ENCODE measurements at places on chromosomes 6 and 20.

DNA sequence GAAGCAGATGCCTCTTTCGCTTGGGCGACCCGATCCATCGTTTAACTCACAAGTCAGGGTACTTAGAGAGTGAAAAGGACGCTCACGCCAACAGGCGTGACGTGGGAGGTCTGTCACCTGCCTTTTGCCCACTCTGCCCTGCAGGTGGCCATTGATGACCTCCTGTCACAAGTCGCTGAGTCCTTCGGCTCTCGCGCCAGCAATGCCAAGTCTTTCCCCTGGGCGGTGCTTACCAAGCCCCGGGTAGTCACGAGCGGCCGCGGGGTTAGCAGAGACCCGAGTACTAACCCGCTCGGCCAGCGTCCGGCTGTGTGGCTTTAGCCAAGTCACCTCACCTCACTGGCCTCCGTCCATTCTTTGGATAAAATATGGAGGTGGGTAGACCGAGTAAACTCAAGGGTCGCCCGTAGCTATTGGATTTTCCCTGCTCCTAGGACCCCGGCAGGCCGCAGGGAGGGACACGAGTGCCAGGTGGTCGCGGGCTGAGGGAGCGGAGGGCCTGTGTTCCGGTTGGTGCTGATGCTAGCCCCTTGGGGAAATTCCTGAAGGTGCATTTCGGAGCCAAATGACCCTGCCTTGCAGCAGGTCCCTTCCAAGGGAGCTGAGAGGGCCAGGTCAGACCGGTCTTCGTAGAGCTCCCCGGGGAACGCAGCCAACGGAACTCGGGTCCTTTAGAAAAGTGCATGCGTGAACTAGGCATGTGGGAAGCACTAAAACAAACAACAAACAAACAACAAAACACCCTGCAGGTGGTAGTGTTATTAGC, 668 bp downstream of the PKIB start:
- DNase-seq = peak; percentile 60

- no peak for DNase-seq
Measured at GRCh38 chr6:35264550-35265274, 5.2 kb downstream of the ZNF76 start.

- DNase-seq = no peak
Measured at GRCh38 chr6:24749297-24749696, 25.4 kb upstream of the GMNN start.

DNA sequence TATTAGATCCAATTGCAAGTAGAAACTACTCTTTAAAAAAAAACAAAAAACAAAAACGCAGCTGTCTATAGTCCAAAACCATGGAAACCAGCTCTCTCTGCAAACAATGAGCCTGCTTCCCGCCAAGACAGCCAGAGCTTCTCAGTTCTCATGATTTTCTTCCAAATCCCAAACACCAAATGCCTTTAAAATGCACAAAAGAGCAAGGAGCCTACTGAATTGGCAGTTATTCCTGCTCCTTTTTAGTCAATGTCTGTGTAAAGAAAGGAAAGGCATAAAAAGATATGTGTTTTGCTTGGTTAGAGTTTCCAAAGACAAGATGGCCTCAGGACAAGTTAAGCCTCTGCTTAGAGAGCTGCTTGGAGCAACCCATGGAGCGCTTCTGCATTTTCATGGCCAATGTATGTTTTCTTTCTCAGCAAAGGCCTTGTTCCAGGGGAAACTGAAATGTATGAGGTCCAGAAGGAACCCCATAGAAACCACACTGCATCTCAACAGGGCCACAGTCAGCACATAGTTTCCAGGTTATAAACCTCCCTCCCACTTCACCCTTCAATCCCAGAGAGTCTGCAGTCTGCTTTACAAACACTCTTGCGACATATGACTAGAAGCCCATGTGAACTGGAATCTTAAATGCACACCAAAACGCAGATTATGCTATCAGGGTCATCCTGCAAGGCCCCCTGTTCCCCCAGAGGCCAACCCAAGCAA, 209.3 kb upstream of the TAB2 start:
- no peak for DNase-seq

- no peak for DNase-seq
Measured at GRCh38 chr6:87904011-87904410, 143.6 kb upstream of the SPACA1 start.

DNA sequence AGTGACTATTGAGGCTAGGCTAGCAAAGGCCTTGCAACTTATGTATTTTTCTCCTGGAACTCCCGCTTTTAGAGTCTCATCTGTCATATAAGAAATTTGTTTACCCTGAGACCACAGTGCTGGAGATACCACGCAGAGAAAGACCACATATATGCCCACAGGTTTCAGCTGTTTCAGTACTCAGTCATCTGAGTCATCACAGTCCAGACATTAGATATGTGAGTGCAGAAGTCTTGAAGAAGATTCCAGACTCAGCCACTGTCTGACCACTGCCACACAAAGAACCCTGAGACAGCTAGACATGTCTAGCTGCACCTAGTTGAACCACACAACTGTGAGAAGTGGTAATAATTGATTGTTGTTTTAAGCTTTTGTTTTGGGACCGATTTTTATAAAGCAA, 648.3 kb downstream of the EPM2A start:
- no peak for DNase-seq

DNA sequence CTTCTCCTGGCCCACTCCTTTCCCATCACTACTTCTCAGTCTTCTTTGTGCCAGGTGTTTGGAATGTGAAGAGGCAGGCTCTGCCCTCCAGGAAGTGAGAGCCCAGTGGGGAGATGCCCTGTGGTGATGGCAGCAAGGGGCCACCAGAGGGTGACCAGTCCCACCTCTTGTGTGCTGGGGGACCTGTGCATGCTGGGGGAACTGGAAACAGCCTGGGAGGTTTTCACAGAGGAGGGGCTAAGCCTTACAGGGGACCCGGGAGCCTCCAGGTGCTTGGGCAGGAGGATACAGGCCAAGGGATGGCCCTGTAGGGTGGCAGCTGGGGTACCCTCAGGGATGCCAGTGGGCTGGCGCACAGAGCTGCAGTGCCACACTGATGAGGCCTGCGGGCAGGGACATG, 72.3 kb downstream of the RAMACL start:
- no peak for DNase-seq

GRCh38 chr6:81886157-81886556, 133.7 kb upstream of the TENT5A start:
- no peak for DNase-seq

- DNase-seq = no peak
Measured at GRCh38 chr6:128738112-128738511, 144.8 kb upstream of the LAMA2 start.

DNA sequence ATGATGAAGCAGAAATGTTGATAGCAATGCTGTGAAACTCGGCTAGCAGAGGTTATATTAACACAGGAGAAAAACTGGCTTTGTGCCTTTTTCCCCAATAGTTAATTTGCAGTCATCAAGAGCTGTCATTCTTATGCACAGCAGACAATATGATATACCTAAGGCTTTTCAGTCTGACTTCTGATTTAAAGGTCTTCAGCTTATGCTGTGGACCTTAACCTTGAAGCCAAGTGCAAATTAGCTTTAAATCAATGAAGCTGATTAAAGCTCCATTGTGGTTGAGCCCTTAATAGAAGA, 171.6 kb upstream of the ID4 start:
- no peak for DNase-seq

GRCh38 chr6:89542081-89542857, 96.3 kb downstream of the LYRM2 start:
- DNase-seq = no peak

GRCh38 chr20:37299718-37300528, 10.5 kb downstream of the MANBAL start:
- no peak for DNase-seq

DNA sequence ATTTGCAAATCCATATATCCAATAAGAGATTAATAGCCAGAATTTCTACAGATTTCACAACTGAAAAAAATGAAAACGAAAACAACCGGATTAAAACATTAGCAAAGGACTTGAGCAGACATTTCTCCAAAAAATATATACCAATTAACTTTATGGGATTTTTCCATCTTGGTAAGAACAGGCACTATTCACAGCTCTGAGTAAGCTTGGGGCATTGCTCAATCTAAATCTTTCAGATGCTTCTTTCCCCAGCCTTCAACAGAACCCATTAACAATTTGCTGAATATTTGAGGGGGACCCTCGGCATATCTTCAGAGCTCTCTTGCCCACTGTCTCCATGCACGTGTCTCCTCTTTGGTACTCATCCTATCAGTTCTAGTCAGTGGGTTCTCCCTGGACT, 111.7 kb upstream of the CD93 start:
- no peak for DNase-seq

GRCh38 chr20:11716239-11716944, 201.3 kb upstream of the BTBD3 start:
- DNase-seq = peak; percentile 48

DNA sequence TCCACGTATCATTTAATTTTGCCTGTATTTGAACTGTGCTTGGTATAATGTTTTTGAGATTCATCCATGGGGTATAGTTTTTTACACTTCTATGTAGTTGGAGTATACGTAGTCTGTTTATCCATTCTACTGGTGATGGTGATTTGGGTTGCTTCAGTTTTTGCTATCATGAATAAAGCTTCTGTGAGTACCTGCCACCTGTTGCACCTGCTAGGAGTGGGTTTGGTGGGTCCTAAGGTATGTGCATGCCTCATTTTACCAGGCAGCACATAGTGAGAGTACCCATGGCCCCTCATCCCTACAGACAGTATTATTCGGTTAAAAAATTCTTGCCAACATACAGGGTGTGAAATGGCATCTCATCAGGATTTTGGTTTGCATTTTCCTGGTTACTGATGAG, 92.9 kb downstream of the DNAH8 start:
- DNase-seq = no peak

GRCh38 chr6:42197555-42198362, 3.0 kb upstream of the GUCA1B start:
- DNase-seq = no peak

- no peak for DNase-seq
Measured at GRCh38 chr6:9521152-9521530, 893.7 kb downstream of the TFAP2A start.

DNA sequence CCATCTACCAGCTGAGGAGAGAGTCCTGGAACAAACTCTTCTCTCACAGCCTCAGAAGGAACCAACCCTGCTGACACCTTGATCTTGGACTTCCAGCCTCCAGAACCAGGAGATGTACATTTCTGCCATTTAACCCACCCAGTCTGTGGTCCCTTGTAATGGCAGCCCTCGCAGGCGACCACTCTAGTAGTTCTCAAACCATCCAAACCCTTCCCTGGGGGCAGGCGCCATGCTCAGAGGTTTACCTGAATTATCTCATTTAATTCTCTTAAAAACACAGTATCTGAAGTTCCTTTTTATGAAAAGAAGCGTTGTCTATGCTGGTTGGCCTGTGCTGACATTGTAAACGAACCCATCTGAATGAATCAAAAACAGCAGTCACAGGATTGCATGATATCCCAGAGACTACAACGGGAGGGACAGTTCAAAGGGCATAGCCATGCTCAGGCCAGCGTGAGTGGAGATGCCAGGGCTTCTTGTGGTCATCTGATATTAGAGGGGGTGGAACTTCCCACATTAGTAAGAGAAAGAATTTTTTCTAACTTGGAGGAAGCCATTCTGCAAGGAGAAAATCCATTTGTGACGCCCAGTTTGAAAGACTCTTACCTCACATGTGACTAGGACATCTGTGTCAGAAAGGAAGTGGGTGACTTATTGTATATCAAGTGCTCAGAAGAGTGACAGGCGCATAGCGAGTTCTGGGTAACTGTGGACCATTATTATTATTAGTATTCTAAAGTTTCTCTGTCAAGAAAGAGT, 17.2 kb upstream of the TAGAP start:
- DNase-seq = no peak

DNA sequence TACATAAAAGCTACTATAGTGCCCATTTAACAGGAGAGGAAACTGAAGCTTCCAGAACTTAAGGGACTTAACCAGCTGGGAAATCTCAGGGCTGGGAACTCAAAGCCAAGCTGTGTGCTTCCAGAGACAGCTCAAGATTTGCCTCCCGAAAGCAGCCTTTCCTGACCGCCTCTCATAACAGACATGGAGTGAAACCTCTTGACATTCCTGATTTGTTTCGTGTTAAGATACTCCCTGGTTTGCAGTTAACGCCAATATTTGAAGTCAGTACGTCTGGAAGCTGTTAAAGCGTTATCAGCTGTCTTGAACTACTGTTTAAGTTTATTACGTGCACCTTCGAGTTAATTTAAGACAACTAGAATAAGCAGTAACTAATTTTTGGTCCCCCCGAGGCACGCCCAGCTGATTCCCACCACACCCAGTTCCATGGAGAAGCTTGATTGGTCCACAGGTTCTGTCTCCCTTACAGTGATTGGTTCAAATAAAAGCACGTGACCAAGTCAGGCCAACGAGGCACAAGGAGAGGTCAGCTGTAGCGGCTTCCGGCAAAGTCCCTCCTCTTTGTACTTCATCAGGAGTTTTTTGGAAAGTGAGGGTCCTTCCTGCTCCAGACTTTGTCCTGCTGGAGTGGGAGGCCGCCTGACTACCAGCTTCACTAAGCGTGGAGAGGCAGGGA, 8.9 kb upstream of the TCP11 start:
- DNase-seq = no peak

GRCh38 chr6:139137706-139138105, 2.8 kb downstream of the HECA start:
- no peak for DNase-seq

DNA sequence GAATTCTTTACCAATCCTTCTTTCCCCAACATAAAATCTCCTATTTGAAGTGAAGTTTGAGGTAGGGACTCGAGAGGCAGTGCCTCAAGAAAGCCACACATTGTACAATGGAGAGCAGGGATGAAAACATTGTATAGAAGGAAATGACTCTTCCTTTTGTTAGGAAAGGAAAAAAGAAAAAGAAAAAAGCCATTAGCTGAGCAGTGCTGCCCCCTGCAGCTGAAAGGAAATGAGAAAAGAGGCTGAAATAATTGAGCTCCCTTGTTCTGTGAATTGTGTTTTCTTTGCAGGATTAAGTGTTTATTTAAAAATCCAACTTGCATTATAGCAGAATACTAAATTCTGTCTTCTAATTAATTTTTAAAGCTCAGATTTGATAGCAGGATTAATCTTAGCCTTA, 162.9 kb upstream of the SASH1 start:
- DNase-seq = peak; percentile 65

- DNase-seq = no peak
Measured at GRCh38 chr6:125927761-125928160, 28.8 kb upstream of the HINT3 start.

DNA sequence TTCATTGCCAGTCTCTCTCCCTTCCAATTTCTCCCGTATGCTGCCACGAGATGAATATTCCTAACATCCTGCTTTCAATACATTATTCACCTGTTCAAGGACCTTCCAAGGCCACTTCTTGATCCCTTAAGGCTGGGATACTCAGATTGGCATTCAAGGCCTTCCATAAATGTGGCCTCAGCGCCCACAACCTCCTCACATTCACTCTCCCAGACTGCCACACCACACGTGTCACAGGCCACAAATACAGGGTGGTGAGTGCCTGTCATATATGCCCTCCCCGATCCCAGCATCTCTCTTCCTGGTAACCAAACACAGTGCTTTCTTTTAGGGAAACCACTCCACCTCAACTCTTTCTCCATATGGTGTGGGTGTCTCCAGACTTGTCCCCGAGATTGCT, 55.5 kb downstream of the TTI1 start:
- DNase-seq = no peak

DNA sequence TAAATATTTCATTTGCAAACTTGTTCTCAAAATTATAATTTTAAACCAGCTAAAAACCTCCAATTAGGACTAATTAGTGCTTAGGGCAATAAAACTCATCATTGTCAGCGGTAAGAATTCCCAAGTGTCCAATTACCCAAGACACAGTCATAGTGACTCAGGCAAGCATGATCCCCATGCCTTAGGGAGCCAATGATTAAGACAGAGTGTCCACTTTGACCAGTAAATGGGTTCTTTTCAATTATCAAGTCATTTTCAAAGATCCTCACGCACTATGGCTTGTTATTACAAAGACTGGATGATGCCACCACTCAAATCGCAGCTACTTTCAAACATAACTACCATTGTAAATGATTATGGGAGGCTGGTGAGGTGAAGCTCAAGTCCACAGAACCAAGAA, 114.0 kb downstream of the BFSP1 start:
- DNase-seq = no peak
